ENCODE measurements at places on chromosomes 11 and 22.

GRCh38 chr11:113906516-113906915 lies 1.9 kb downstream of the HTR3B start:
- no peak for DNase-seq

DNA sequence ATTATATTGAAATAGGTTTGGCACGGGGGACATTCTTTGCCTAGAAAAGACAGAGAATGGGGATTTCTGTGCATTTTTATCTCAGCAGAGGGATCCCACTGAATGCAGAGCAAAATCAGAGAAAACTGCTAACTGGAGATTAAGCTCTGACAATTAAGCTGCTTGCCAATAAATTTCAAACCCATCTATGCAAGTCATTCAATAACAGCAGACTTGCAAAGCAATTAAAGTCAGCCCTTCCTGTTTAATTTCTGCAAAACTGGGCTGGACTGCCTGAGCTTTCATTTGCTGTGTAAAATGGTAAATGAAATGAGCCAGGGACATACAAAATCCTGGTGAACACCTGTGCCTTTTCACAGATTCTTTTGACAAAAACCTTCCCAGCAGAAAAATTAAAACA lies 1273.9 kb upstream of the CNTN5 start:
- DNase-seq = no peak

DNA sequence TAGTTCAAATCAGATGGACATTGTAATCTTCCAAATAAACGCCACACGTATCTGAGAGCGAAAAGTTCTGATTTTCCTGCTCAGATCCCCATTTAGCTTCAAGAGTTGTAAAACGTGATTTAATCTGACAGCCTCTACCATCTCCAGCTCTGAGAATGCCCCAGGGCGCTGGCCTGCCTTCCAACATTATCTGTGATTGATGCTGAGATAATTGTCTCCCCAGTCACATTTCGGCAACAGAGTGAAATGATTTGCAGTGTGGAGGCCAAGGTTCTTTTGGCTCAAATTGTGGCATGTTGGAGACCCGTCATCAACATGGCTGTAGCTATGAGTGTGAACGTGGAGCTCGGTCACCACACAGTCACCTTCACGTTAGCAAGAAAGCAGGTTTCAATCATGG lies 283.4 kb downstream of the BRD1 start:
- no peak for DNase-seq

- no peak for DNase-seq
These were observed 1.4 kb downstream of the AIFM3 start for GRCh38 chr22:20968281-20968977.

DNA sequence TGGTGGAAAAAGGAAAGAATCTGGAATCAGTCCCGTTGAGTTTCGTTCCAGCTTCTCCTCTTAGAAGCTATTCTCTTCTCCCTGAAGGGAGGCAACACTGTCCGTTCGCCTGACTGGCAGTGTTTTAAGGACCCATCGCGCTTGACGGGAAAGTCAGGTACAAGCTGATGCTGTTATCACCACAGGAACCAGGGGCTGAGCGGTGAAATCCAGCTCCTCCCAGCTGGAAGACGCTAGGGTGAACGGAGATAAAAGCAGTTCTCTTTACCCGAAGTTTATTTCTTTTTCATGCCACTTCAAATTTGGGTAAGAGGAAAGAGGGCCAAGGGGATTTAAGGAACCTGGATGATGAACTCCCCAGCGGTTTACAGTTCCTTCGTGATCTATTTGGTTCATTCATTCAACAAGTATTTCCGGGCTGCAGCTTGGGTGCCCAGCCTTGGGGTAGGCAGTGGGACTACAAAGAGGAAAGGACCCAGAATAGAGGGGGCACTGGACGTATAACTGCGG lies 551 bp upstream of the DEUP1 start:
- DNase-seq = no peak

DNA sequence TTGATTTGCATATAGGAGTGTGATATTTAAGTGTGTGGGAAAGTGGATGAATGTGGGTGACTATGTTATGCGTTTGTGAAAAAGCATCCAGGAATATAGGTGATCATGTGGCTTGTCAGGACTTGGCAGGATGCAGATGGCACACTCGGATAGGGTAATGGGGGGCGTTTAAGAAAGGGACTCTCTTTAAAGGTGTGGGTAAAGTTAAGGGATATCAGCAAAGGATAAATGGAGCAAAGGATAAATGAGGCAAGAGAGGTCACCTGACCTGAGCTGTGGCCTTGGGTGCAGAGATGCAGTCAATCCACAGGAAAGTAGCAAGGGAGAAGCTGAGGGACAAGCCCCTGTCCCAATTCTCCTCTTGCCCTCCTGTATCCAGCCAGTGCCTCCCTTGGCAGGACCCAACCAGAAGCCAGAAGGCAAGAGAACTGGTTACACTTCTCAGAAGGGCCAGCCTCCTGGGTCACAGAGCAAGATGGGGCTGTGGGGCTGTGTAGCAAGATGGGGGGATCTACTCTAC lies 47.5 kb upstream of the GRAMD1B start:
- no peak for DNase-seq

GRCh38 chr11:73671701-73672100 lies 25.3 kb downstream of the PLEKHB1 start:
- DNase-seq = no peak

- no peak for DNase-seq
These were observed 2.8 kb upstream of the LIF start for GRCh38 chr22:30249049-30250038.

- DNase-seq = no peak
These were observed 187.5 kb downstream of the SWAP70 start for GRCh38 chr11:9851366-9851765.

DNA sequence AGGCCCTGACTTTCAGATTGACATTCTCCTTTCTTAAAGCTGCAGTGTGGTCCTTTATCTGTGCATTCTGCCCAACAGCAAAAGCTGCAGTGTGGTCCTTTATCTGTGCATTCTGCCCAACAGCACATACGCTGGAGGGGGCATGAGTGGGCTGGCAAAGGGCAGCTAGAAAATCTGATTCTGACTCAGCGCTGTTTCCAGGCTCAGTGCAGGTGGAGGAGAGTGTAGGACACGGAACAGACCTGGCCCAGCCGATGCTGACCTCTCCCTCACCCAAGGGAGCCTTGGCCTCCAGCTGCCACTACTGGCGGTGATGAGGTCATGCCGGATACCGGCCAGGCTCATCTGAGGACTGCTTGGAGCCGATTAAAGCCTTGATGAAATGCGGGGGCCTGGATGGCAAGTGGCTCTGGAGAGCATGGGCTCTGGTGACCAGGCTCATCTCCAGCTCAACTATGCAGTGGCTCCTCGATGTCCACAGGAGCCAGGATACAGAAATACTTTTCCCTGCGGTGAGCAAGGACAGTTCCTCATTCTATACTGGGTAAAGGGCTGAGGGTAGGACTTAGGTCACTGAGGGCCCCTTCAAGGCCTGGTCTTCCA lies 84.6 kb downstream of the CLPB start:
- DNase-seq = no peak

GRCh38 chr11:122168218-122168617 lies 52.2 kb upstream of the BLID start:
- no peak for DNase-seq

DNA sequence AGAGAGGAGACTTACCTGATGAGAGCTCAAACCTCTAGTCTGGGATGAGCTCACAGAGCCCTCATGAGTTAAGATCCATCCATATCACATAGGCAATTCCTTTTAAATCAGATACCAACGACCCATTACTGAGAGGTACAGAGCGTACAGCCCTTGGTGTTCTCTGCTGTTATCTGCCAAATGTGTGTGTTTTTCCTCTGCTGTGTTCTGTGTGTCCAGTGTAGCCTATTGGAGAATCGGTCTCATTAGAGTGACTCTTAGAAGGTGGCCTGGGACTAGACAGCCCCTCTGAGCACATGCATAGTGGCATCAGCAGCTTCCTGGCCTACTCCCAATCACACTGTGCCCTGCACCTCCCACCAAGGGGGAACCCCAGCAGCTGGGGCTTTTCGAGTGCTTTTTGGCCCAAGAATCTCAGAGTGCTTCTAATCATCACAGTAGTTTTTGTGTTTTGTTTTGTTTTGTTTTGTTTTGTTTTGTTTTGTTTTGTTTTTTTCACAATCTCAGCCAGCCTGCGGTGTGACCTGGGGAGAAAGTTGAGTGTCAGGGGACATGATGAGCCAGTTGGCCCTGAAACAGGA lies 25.4 kb downstream of the TP53AIP1 start:
- no peak for DNase-seq

GRCh38 chr22:40476341-40476740 lies 105.9 kb downstream of the SGSM3 start:
- DNase-seq = no peak

- DNase-seq = no peak
These were observed 680 bp downstream of the IFT46 start for GRCh38 chr11:118565051-118565450.

DNA sequence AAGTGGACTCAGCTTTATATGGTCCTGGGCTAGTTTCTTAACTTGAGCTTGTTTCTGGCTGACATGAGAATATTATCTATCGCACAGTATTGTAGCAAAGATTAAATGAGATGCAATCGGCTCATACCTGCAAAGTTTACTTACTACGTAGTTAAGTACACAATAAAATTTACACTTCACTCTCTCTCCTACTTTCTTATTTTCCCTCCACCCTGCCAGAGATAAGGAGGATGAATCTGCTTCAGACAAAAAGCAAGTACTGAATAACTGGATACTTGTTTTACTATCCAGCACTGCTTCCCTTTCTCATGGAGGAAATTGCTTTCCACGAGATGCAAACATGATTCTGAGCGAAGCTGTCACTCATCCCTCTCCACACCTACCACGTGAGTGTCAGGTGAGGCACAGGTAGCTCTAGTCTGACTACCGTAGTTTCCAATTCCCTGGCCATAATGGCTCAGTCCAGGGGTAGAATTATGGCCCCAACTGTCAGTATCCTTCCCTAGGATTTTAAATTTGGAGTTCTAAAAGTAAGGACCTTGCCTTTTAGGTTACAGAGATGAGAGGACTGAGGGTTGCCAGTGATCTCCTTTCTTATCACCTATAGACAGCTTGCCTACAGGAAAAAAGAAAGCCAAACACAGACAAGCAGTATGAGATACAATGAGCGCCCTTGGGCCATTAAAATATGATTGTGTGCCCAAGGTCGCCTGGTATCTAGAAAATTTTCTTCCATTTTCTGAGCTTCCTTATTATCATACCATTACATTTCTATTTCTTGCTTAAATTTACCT lies 39.8 kb downstream of the GAB2 start:
- DNase-seq = no peak

- no peak for DNase-seq
These were observed 28.8 kb upstream of the CHKA start for GRCh38 chr11:68150037-68150436.

GRCh38 chr11:117520201-117520600 lies 192.5 kb downstream of the CEP164 start:
- no peak for DNase-seq

DNA sequence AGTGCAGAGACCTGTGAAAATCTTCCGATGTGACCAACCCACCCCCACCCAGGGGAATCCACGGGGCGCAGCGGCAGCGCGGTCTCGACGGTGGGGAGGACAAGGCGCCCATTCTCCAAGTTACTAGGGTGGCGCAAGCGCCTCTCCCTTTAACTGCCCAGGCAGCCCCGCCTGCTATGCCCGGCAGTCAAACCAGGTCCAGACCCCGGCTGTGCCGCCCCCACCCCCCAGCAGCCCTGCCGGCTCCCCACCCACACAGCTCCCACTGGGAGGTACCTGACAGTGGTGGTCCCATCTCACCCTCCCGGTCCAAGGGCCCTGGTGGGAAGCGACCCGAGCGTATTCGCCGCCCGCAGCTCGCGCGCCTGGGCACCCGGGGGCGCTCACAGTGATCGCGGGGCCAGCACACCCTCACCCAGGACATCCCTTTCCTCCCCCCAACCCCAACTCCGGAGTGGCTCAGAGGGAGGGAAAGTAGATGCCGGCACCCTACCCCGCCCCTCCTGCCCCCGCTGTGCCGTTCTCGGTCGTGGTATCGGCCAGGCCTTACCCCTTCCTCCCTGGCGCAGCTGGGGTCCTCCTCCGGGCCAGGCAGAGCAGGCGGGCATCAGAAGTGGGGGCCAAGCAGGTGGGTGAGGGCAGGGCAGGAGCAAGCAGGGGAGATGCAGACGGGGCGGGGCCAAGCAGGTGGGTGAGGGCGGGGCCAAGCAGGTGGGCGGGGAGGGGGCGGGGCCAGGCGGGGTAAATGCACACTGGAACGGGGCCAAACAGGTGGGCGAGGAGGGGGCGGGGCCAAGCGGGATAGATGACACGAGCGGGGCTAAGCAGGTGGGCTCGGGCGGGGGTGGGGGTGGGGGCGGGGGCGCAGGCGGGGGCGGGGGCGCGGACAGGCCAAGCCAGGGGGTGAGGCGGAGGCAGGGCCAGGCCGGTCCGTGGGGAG lies at the start of gene TRPM5:
TRPM5 (minus strand) TSS at position 634 of the 940 bp plus-strand sequence. CDS start 21,478 bp downstream, outside the sequence.
- no peak for DNase-seq

DNA sequence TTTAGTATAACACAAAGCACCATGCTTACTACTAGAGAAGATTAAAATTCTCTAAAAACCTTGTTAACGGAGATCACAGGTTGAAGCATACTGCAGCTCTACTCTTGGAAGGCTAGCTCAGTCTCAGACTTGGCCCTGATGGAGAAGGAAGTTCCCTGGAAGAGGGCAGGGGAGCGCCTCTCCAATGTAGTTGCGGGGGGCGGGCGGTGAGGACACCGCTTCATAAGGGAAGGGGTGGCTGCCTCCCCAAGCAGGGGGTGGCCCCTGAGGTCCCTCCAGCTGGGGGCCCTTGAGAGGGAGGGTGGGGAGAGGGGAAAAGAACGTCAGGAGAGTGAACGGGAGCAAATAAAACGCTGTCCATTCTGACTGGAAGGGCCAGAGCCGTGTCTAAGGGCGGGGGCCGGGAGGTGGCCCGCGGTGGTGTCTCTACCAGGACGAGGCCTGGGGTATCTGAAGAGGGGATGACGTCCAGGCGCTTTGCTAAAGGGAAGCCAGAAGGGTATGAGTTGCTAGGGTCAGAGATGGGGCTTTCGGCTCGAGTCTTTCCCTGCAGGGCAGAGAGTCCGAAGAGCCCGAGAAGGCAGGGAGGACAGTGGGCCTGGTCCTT lies 553 bp upstream of the USP47 start:
- no peak for DNase-seq

GRCh38 chr11:17260020-17260419 lies 16.5 kb upstream of the NUCB2 start:
- no peak for DNase-seq

GRCh38 chr22:19117111-19117512 lies 5.1 kb downstream of the DGCR2 start:
- DNase-seq = no peak

- DNase-seq = no peak
These were observed 19.7 kb downstream of the CLNS1A start for GRCh38 chr11:77617892-77618291.

DNA sequence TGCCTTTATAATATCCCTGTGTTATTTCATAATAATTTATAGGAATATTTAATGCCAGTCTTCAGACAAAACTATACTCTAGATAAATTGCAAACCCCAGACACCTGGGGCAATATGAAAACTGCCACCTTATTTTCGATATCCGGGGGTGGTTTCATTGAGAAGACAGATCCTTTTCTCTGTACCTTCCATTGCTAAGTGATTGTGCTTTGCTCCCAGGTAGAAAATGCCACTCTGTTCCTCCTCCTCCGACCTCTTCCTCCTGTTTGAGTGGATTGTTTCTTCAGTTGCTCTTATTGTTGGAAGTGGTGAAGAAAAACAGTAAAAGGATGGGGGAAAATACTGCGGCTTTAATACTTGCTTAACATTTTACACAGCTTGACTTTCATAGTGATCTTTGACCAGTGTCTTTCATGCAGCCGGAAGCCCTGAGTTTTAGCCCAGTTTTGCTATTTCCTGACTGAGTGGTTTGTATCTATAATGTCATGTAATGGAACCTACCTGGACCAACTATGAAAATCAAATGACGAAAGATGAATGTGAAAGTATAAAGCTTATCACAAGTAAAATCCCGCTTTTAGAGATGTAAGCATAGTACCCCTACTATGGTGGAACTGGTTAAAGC lies 5.6 kb upstream of the GRIK4 start:
- DNase-seq = no peak
